ENCODE measurements at places on chromosomes 5 and 9.

DNA sequence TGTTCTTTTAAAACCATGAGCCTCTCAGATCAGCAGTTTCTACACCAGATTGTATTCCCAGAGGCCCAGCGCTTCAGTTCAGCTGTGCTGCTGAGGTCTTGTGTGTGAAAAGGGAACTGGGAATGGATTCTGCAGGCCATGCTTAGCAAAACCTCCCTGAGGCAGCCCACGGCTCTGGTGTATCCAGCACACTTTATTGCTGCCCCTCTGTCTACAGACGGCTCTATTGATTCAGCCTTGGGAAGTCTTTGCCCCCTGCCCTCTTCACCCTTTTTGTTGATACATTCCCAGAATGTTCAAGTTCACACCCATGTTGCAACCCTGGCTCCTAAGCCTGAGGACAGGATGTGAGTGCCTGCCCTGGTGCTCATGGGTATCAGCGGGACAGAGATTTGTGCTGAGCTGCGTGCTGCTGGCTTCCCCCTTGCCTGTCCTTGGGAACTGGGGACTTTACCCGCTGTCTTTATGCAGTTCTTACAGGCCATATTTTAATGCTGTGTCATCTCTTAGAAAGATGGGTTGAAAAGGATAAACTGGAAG lies 37.3 kb downstream of the ARHGAP26 start:
- DNase-seq: no peak

GRCh38 chr5:124806373-124807077 lies 60.1 kb upstream of the ZNF608 start:
- DNase-seq: no peak

DNA sequence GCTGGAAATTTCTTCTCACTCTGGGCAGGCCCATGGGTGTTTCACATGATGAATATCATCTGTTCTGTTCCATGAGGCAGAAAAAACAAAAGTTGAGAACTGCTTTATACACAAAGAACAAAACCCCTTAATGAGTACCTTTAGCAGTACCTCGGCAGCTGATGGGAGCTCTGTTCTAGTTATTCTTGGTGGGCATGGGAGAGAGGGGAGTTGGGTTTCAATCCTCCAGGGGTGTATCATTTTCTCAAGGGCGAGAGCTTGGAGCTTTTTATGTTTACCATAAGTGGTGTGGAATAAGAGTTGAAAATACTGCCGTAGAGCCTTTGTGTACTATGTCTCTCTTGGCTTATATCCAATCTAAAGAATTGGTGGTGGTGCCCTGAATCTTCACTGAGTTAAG lies 103.3 kb upstream of the ZNF608 start:
- DNase-seq: no peak

DNA sequence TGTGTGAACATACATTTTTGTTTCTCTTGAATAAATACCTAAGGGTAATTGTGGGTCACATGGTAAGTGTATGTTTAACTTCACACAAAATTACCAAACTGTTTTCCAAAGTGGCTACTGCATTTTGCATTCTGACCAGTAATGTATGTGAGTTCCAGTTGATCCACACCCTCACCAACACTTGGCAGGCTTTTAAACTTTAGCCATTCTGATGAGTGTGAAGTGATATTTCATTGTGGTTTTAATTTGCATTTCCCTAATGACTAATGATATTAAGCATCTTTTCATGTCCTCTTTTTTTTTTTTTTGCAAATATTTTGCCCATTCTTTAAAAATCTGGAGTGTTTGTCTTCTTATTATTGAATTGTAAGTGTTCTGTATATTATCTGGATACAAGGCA lies 53.5 kb upstream of the MAST4 start:
- DNase-seq: no peak
